CD4-positive, alpha-beta T cell treated with Interleukin-4 for 1 hour (primary cell): ENCODE measurements at places on chromosomes 3 and 15.

- no peak for DNase-seq
These were observed 98.2 kb downstream of the SRGAP3 start for GRCh38 chr3:9151240-9151639.

GRCh38 chr3:27696906-27697305 is 25.2 kb downstream of the EOMES start:
- no peak for DNase-seq

- no peak for DNase-seq
These were observed 21.6 kb downstream of the CCDC80 start for GRCh38 chr3:112619295-112619694.

GRCh38 chr15:67098768-67099282 is 33.4 kb downstream of the SMAD3 start:
- no peak for DNase-seq

GRCh38 chr3:137524751-137525150 is 239.4 kb upstream of the SOX14 start:
- no peak for DNase-seq
